ENCODE measurements at places on chromosomes 2 and 18.

- peak; percentile 21 for DNase-seq
These were observed 169.1 kb downstream of the ATAD2B start for GRCh38 chr2:23757686-23758433.

DNA sequence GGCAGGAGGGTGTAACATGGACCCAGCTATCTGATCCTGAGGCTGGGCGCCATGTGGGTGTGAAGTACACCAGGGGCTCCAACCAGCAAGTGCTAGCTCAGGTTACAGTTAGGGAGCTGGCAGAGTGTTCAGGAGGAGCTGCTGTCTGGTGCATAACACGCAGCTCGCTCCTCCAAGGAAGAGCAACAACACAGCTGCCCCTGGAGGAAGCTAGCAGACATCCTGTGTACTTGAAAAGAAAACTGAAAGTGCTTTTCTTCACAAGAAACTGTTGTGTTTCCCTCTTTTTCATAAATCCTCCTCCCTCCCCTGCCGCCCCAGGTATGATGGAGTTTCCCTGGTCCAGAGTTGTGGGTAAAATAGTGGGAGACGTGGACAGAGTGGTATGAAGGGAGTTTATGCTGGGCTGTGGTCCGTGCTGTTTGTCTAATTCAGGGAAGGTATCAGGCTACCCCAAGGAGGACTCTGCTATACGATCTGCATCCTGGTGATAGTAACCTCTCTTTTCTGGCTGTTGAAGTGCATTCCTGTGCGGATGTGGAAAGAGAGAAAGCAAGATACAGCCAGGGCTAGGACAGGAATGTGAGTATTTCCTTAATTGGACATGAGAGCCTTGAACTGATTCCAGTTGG is 6.1 kb upstream of the LBH start:
- DNase-seq: no peak

GRCh38 chr2:84077496-84077895 is 381.6 kb downstream of the SUCLG1 start:
- peak; percentile 25 for DNase-seq

GRCh38 chr2:94762600-94762999 is 108.6 kb upstream of the TEKT4 start:
- no peak for DNase-seq

DNA sequence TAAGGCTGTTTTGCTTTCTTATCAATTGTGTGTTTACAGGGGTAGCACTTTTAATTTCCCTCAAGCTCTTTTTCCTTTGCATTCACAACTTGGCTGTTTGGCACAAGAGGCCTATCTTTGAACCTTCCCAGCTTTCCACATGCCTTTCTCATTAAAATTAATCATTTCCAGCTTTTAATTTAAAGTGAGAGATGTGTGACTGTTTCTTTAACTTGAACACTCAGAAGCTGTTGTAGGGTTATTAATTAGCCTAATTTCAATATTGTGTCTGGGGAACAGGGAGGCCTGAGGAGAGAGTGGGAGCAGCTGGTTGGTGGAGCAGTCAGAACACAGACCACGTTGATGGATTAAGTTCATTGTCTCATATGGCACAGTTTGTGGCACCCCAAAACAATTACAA is 4.7 kb downstream of the ASB1 start:
- DNase-seq: no peak

- no peak for DNase-seq
These were observed 414.8 kb upstream of the HS6ST1 start for GRCh38 chr2:128733450-128733849.

GRCh38 chr2:65404988-65405697 is 27.3 kb downstream of the SPRED2 start:
- no peak for DNase-seq

- peak; percentile 13 for DNase-seq
These were observed 43.9 kb downstream of the CROCC2 start for GRCh38 chr2:240949791-240950705.

DNA sequence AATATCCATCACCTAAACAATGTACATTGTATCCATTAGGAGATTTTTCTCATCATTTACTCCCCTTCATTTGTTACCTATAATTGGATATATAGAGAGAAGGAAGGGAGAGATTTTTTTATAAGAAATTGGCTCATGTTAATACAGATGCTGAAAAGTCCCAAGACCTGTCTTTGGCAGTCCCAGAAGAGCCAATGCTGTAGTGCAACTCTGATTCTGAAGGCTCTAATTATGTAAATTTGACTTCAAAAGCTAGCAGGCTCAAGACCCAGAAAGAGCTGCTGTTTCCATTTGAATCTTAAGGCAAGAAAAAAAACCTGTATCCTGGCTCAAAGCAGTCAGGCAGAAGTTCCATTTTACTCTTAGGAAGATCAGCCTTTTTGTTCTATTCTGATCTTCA is 1245.5 kb upstream of the FAM98A start:
- DNase-seq: no peak

DNA sequence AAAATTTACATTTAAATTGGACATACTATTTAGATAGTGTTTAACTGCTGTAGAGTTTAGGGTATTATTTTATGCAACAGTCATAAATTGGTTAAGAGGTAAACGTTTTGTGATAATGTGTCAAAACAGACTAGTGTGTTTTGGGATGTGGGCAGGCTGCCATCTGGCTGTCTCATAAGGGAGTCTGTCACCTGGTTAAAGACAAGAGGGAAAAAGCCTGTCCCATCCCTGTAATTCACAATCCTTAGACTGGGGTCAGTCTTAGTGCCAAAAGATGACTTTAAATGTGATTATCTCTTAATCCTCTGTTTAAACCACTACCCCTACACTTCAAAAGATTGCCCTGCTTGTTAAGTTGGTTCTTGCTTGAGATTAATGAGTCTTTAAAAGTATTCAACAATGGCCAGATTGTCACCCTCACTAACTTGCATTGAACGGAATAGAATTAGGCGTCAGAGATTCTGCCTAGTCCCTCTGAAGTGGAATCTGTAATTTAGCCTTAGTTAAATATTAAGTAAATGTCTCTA is 59.2 kb downstream of the SGPP2 start:
- DNase-seq: peak; percentile 46

GRCh38 chr2:23622966-23623675 is 238.1 kb downstream of the KLHL29 start:
- DNase-seq: no peak
